ENCODE measurements at places on chromosomes 7 and 10. TPM values are rescaled to one million over a fixed set of nuclear protein-coding genes. Genes with fewer than 3 reads are reported as not detected.

GRCh38 chr7:148856891-148857290 lies 27.2 kb downstream of the EZH2 start:
- no peak overlapping the region for H3K4me3 ChIP-seq
- H3K4me1 ChIP-seq: peaks cover 11% of the 10 kb centered on the region
- no peak overlapping the region for H3K27ac ChIP-seq
- DNase-seq: no peak
- no peaks in the 10 kb centered on the region for H3K36me3 ChIP-seq
- no peaks in the 10 kb centered on the region for H3K27me3 ChIP-seq

GRCh38 chr7:2032030-2032875 lies 200.5 kb downstream of the MAD1L1 start:
- no peaks in the 10 kb centered on the region for H3K27me3 ChIP-seq
- no peak overlapping the region for H3K27ac ChIP-seq
- no peak overlapping the region for H3K4me3 ChIP-seq

DNA sequence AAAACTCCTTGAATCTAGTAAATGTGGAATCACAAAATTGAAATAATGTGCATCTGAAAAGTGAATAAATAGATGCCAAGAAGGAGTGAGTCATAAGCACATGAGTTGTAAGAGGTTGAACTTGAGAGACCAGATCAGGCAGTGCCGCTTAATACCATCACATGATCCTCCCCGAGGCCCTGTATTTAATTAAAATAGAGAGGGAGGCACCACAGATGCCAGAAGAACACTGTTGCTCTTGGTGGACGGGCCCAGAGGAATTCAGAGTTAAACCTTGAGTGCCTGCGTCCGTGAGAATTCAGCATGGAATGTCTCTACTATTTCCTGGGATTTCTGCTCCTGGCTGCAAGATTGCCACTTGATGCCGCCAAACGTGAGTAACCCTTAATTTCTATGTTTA lies at the start of gene GPNMB:
GPNMB (plus strand) TSS at position 221 of the 400 bp plus-strand sequence; CDS start at position 304, 83 bp downstream.
- H3K4me1 ChIP-seq: peaks cover 19% of the 10 kb centered on the region
- no peak within 1 kb of the TSS for H3K27ac ChIP-seq
- H3K36me3 ChIP-seq: no peaks in the 10 kb centered on the region
- no peak for DNase-seq
- H3K4me3 ChIP-seq: 0 out of 2 replicates have a peak within 1 kb of the TSS, but pooled peaks have one; percentile 23

GRCh38 chr7:52184006-52184703 lies 851.3 kb upstream of the POM121L12 start:
- H3K27me3 ChIP-seq: no peaks in the 10 kb centered on the region
- no peak overlapping the region for H3K27ac ChIP-seq
- H3K4me3 ChIP-seq: no peak overlapping the region
- H3K4me1 ChIP-seq: no peaks in the 10 kb centered on the region
- no peaks in the 10 kb centered on the region for H3K36me3 ChIP-seq
- DNase-seq: no peak

DNA sequence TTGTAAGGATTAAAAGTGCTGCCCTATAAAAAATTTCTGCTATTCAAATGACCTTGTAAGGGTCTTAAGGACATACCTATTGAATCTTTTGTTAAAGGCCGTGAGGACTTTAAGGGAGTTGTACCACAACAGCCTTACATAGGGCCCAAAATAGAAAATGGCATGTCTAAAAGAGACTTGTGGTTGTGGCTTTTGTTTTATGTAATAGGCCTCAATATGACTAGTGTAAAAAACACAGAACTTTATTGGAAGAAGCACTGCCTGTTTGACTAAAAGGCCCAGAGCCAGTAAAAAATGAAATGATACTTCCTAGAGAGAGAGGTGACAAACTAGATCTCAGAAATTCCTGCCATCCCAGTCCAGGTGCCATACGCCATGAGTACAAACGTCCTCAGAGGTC lies 286.6 kb downstream of the SEMA3D start:
- H3K27me3 ChIP-seq: no peaks in the 10 kb centered on the region
- H3K36me3 ChIP-seq: no peaks in the 10 kb centered on the region
- no peak overlapping the region for H3K4me3 ChIP-seq
- DNase-seq: no peak

DNA sequence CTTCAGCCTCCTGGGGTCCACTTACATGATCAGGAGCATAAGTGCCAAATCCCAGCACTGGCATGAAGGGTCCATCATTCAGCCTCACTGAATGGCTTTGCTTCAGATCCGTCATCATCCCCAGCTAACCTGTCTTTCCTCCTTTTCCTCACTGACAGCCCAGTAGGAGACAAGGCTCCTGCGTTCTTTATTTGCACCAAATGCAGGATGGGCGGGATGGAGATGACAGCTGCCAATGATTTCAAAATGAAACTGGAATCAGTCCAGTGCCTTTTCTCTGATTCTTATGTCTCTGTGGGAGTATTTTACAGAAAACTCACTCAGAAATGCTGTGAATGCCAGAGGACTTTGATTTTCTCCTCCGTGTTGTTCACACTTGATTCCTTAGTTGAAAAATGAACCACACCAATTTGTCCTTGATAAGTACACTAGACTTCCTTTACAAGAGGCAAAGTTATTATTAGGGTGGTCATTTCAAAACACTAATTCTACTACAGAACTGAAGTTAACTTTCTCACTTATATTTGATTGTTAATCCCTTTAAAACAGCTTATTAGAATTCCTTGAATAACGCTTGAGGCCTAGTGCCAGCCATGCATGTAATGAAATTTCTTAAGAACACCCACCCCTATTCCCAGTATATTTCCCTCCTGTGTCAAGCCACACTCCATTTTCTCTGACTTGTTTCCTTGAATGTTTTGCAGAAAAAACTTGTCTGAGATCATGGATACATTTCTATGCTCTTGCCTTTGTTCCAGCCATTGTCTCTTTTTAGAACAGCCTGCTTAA lies at the start of gene AKR1C8:
AKR1C8 (minus strand) TSS at position 164 of the 789 bp plus-strand sequence; CDS start at position 118, 46 bp downstream.
- no peak for DNase-seq
- H3K4me3 ChIP-seq: no peak within 1 kb of the TSS
- no peaks in the 10 kb centered on the region for H3K27me3 ChIP-seq
- peaks cover 28% of the 10 kb centered on the region for H3K4me1 ChIP-seq
- H3K27ac ChIP-seq: no peak within 1 kb of the TSS

GRCh38 chr10:130857631-130858295 lies 453.8 kb downstream of the TCERG1L start:
- no peak for DNase-seq
- H3K27ac ChIP-seq: no peak overlapping the region
- H3K4me3 ChIP-seq: no peak overlapping the region
- no peaks in the 10 kb centered on the region for H3K4me1 ChIP-seq
- H3K27me3 ChIP-seq: no peaks in the 10 kb centered on the region

GRCh38 chr10:96093948-96094347 lies 36.1 kb upstream of the ZNF518A start:
- H3K27me3 ChIP-seq: no peaks in the 10 kb centered on the region
- H3K27ac ChIP-seq: peak overlapping the region; percentile 89
- peak; percentile 63 for DNase-seq
- H3K4me3 ChIP-seq: peak overlapping the region; percentile 21

DNA sequence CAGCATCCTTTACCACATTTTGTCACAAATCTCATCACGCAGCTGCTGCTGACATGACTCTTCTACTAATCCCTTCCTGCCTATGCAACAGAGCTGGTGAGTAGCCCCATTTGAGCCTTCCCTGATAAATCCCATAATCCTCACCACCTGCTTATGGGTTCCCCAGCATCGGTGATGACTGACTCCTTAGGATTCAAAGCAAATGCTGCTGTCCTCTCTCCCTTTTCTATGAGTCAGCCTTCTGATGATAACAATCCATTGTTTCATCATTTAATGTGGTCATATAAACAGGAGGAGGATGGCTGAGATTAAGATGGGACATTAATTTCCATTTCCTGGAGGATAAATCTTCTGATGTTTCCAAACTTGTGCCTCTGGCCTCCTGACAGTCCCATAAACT lies 73.4 kb downstream of the SORCS1 start:
- no peaks in the 10 kb centered on the region for H3K36me3 ChIP-seq
- DNase-seq: no peak
- no peak overlapping the region for H3K27ac ChIP-seq
- peaks cover 11% of the 10 kb centered on the region for H3K4me1 ChIP-seq
- H3K27me3 ChIP-seq: no peaks in the 10 kb centered on the region
- H3K4me3 ChIP-seq: no peak overlapping the region

GRCh38 chr7:90243556-90243955 lies 1.4 kb upstream of the CFAP69 start:
- H3K36me3 ChIP-seq: no peaks in the 10 kb centered on the region
- H3K27ac ChIP-seq: no peak overlapping the region
- H3K4me3 ChIP-seq: no peak overlapping the region
- H3K27me3 ChIP-seq: no peaks in the 10 kb centered on the region
- no peak for DNase-seq

DNA sequence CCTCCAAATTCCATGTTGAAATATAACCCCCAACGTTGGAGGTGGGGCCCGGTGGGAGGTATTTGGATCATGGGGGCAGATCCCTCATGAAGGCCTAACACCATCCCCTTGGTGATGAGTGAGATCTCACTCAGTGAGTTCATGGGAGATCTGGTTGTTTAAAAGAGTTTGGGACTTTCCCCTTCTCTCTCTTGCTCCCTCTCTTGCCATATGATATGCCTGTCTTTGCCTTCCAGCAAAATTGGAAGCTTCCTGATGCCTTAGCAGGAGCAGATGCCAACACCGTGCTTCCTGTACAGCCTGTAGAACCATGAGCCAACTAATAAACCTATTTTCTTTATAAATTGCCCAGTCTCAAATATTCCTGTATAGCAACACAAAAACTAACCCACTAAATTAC lies 55.7 kb upstream of the CDK1 start:
- no peaks in the 10 kb centered on the region for H3K36me3 ChIP-seq
- H3K27ac ChIP-seq: no peak overlapping the region
- H3K27me3 ChIP-seq: no peaks in the 10 kb centered on the region
- no peak overlapping the region for H3K4me3 ChIP-seq
- no peaks in the 10 kb centered on the region for H3K4me1 ChIP-seq
- no peak for DNase-seq

DNA sequence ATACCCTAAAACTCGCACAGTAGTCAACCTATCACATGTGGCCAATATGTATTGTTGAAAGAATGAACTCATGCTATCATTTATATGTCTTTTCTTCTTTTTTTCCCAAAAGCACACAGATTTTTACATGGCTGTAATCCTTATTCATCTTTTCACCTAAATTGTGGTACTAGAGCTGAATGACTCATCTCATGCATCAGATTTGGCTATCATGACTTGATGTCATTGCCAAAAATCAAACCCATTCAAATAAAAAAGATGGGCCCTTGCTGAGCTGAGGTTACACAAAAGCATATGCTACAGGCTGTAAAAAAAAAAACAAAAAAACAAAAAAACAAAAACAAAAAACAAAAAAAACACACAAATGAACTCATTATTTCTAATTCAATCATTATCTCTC lies 3.3 kb upstream of the LMOD2 start:
- no peak overlapping the region for H3K4me3 ChIP-seq
- H3K36me3 ChIP-seq: no peaks in the 10 kb centered on the region
- DNase-seq: no peak
- no peak overlapping the region for H3K27ac ChIP-seq
- H3K27me3 ChIP-seq: no peaks in the 10 kb centered on the region
- H3K4me1 ChIP-seq: no peaks in the 10 kb centered on the region

DNA sequence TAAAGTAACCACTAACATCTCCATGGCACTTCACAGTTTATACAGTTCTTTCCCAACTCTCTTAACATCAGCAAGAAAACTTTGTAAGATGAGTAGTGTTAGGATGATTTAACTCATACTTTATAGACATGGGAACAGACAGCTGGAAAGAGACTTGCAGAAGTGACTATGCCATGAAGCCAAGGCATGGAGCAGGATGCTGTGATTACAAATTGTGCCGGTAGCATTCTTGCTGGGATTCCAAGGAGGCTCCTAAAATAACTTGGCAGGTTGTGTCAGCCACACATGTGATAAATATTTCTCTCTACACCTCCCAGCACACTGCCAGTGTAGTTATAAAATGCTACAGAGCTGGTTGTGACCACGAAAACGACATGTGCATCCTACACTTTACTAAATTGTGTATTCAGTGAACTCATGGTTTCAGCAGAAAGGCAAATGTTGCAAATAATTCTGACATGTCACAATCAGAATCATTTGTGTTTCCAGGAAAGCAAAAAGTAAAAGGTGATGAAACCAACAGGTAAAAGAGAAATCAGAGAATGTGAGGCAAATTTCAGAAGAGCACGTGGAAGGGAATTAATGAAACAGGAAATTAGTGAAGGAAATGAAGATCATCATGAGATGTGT lies 5.6 kb upstream of the CYP3A4 start:
- H3K27ac ChIP-seq: no peak overlapping the region
- no peaks in the 10 kb centered on the region for H3K36me3 ChIP-seq
- no peak for DNase-seq

GRCh38 chr7:26166684-26167266 lies 14.8 kb downstream of the NFE2L3 start:
- H3K4me3 ChIP-seq: no peak overlapping the region
- no peaks in the 10 kb centered on the region for H3K36me3 ChIP-seq
- no peak overlapping the region for H3K27ac ChIP-seq

DNA sequence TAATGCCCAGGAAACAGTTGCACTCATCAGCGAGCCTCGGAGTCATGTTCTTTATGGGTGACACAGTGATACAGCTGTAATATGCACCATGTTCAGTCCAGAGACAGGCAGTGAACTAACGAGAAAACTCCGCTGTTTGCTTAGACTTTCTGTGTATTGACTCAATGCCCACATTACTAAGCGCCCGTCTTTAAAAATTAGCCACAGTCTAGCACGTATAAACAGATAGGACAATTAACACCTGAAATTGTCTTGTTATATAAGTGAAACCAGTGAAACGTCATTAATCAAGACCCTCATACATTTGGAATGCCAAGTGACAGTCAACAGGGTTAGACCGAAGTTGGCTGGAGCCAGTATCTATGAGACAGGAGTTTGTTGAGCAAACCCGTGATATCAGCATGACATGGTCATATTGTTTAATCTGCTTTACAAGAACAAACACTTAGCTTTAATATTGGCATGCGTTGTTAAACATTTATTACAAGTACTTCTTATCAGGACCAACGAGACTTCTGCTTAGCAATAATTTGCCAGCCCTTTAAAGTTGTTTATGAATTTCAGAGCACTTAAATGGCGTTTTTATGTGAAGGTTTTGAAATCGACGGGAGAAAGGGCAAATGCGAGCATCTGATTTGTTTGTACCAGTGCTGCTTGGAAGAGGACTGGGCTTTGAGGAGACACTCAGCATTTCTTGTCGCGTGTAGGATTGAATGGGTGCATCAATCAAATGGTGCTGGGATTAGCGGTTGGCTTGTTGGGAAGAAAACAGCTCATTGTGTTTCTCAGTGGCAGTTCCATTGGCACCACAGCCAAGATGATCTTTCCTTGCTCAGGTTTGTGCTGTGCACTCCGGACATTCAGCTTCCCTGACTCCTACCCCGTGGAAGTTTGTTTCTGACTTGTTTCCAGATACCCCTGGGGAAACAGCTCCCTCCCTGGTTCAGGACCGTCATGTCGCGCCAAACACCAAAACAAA lies 56.3 kb downstream of the CAMK1D start:
- no peak overlapping the region for H3K4me3 ChIP-seq
- H3K36me3 ChIP-seq: no peaks in the 10 kb centered on the region
- DNase-seq: no peak
- H3K27me3 ChIP-seq: peaks cover 2% of the 10 kb centered on the region

- H3K36me3 ChIP-seq: no peaks in the 10 kb centered on the region
- H3K27me3 ChIP-seq: no peaks in the 10 kb centered on the region
- H3K27ac ChIP-seq: no peak overlapping the region
- H3K4me3 ChIP-seq: no peak overlapping the region
- no peak for DNase-seq
- peaks cover 9% of the 10 kb centered on the region for H3K4me1 ChIP-seq
Observed at GRCh38 chr10:72784551-72785351, 92.8 kb downstream of the MCU start.

Gene ANKRD26
- 10.0 TPM for total RNA-seq

Gene SLC16A12
- total RNA-seq: not detected

Gene PNLIPRP3
- not detected for total RNA-seq

Gene FAM204A
- 78.6 TPM for total RNA-seq

Gene SLC26A5
- total RNA-seq: 0.11 TPM

Data from HepG2 (cell line).